ENCODE measurements at places on chromosomes 7 and 10.

GRCh38 chr10:18880530-18880929, 168.1 kb upstream of the MALRD1 start:
- DNase-seq, result peak; percentile 67
- H3K4me3 ChIP-seq, result no peak overlapping the region
- no peak overlapping the region for H3K27ac ChIP-seq

GRCh38 chr7:75055830-75056772, 17.5 kb downstream of the RCC1L start:
- no peaks in the 10 kb centered on the region for H3K4me1 ChIP-seq
- peaks cover 15% of the 10 kb centered on the region for H3K36me3 ChIP-seq
- DNase-seq, result no peak
- no peaks in the 10 kb centered on the region for H3K27me3 ChIP-seq
- no peak overlapping the region for H3K4me3 ChIP-seq

GRCh38 chr10:6162589-6163356, 40.0 kb upstream of the PFKFB3 start:
- H3K4me3 ChIP-seq, result no peak overlapping the region
- peak; percentile 78 for DNase-seq
- H3K27ac ChIP-seq, result no peak overlapping the region

- H3K4me1 ChIP-seq, result peaks cover 6% of the 10 kb centered on the region
- no peaks in the 10 kb centered on the region for H3K36me3 ChIP-seq
- H3K4me3 ChIP-seq, result peak overlapping the region; percentile 60
- no peak overlapping the region for H3K27ac ChIP-seq
- DNase-seq, result peak; percentile 79
Measured at GRCh38 chr10:60732807-60733516, 45.3 kb upstream of the CDK1 start.

DNA sequence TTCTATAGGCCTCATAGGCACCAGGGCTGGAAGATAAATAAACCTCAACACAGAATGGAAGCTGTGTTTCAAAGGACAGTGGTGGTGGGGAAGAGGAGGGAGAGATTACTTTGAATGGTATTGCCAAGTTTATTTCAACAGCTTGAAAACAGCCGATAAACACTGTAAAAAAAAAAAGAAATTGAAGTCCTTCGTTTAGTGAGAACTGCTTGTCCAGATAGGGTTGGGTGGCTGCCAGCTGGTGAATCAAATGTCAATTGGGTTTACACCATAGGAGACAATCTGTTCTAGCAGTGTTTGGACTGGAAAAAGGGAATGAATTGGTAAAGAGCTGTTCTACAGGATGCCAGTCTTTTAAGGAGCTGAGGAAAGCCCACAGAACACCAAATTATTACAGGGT, 254.8 kb downstream of the PHF14 start:
- no peaks in the 10 kb centered on the region for H3K27me3 ChIP-seq
- H3K27ac ChIP-seq, result no peak overlapping the region
- no peak for DNase-seq
- no peak overlapping the region for H3K4me3 ChIP-seq
- H3K36me3 ChIP-seq, result no peaks in the 10 kb centered on the region

GRCh38 chr10:72563327-72563932, 62.4 kb downstream of the MICU1 start:
- peaks cover 2% of the 10 kb centered on the region for H3K36me3 ChIP-seq
- DNase-seq, result no peak
- no peaks in the 10 kb centered on the region for H3K27me3 ChIP-seq
- H3K27ac ChIP-seq, result no peak overlapping the region
- no peak overlapping the region for H3K4me3 ChIP-seq
- no peaks in the 10 kb centered on the region for H3K4me1 ChIP-seq

DNA sequence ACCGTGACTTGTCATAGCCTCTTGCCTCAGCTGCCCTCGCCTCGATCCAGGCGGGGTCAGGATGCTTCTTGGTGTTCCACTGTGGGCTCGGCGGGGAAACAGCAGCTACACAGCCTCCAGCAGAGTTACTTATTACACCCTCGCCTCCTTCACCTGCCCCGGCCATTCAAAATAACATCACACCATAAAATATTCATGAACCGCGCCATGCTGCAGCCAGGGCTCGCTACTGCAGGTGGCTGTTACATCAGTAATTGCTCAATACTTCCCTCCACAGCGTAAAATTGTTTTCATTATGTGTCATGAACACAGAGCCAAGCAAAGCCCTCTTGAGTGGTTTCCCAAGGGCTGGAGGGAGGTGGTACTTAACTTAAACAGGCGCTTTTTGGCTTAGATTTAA, 241.5 kb upstream of the SP8 start:
- H3K27ac ChIP-seq, result no peak overlapping the region
- no peaks in the 10 kb centered on the region for H3K27me3 ChIP-seq
- peak; percentile 36 for DNase-seq
- H3K4me3 ChIP-seq, result no peak overlapping the region
- H3K4me1 ChIP-seq, result peaks cover 2% of the 10 kb centered on the region

DNA sequence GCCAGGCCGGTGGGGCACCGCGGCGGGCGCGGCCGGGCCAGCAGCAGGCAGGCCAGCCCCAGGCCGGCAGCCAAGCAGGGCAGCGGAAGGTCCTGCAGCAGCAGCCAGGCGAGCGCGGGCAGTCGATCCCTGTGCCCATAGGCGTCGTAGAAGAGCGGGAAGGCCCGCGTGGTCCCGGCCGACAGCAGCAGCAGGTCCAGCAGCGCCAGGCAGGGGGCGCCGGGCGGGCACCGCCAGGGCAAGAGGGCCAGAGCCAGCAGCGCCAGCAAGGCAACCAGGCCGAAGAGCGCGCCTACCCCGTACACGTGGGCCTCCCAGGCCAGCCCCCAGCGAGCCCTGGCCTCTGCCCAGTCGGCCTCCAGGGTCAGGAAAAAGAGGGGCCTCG, 8.4 kb upstream of the RBM28 start:
- H3K4me3 ChIP-seq, result no peak overlapping the region
- H3K27me3 ChIP-seq, result peaks cover 14% of the 10 kb centered on the region
- no peak overlapping the region for H3K27ac ChIP-seq
- no peaks in the 10 kb centered on the region for H3K4me1 ChIP-seq
- H3K36me3 ChIP-seq, result no peaks in the 10 kb centered on the region
- DNase-seq, result peak; percentile 89

DNA sequence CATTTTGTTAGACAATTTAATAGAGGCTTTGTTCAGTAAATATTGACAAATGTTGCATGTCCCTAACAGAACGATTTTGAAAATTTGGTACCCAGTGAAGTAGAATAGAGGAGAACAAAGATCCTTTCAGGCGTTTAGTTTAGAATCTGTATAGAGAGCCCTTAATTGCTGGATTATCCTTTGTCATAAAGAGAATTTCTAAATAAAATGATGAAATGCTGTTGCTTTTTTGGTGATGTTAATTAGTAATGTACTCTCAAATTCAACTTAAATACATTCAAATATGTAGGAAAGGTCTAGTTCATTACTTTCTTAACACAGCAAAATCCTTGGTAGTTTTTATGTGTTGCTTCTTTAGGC, 1.2 kb downstream of the LUC7L2 start:
- DNase-seq, result no peak
- no peaks in the 10 kb centered on the region for H3K27me3 ChIP-seq

DNA sequence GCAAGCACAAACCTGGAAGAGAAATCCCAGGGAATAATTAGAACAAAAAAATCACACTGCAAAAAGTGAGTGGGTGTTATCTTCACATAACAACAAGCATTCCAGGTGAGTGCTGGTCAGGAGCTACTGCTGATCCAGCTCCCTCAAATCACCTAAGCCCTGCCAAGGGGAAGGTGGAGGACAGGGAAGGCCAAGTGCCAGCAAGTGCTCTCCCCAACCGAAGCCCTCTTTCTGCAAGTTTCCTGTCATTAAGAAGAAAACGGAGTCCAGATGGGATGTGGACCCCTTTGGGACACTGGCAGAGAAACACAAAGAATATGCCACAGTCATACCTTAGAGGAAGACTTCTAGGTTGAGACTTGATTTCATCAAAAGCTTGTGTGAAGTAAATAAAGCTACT, 933.0 kb upstream of the ZNF722 start:
- no peaks in the 10 kb centered on the region for H3K36me3 ChIP-seq
- no peak overlapping the region for H3K27ac ChIP-seq
- no peaks in the 10 kb centered on the region for H3K4me1 ChIP-seq

DNA sequence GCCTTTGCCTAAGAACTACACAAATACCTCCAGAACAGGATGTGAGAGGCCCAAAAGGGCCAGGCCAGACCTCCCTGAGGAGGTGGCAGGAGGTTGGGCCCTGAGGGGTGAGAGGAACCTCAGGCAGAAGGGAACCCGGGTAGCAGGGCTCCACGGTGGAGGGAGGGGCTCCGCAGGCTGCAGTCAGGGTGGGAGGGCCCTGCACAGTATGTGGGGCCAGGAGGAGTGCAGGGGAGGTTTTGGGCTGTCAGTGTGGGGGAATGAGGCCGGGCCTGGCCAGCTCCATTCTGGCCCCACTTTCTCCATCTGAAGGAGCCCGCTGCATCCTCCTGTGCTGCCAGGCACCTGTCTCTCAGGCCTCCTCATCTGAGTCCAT, 25.9 kb downstream of the DNAJB12 start:
- peak overlapping the region; percentile 32 for H3K27ac ChIP-seq
- no peaks in the 10 kb centered on the region for H3K36me3 ChIP-seq
- H3K4me3 ChIP-seq, result no peak overlapping the region
- H3K27me3 ChIP-seq, result no peaks in the 10 kb centered on the region
- H3K4me1 ChIP-seq, result peaks cover 9% of the 10 kb centered on the region
- DNase-seq, result no peak

DNA sequence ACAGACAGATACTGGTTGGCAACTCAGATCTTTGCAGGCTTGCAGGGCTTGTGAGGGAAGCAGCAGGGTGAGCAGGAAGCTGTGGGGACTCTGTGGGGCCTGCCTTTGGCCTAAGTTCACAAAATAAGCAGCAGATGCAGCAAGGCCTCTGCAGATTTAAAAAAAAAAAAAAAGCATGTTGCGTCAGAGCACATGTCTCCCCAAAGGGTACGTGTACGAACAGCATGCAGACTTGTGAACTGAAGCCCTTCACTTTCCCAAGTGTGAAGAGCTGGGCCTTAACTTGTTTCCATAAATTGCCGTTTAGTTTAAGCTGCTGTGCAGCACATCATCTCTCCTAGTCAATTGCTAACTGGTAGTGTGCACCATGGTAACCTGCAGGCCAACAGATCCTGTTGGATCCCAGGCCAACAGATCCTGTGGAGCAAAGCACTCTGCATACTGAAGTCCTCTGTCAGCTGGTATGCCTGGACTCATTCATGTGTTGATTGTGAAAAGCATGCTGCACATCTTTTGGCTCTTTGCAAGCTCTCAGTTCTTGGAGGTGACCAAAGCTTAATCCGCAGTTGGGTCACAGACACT, 10.8 kb upstream of the XPNPEP1 start:
- H3K27ac ChIP-seq, result no peak overlapping the region
- DNase-seq, result peak; percentile 24
- no peaks in the 10 kb centered on the region for H3K36me3 ChIP-seq
- no peaks in the 10 kb centered on the region for H3K4me1 ChIP-seq
- no peaks in the 10 kb centered on the region for H3K27me3 ChIP-seq
- H3K4me3 ChIP-seq, result no peak overlapping the region

- no peaks in the 10 kb centered on the region for H3K27me3 ChIP-seq
- no peak overlapping the region for H3K27ac ChIP-seq
- no peak overlapping the region for H3K4me3 ChIP-seq
- no peak for DNase-seq
- H3K36me3 ChIP-seq, result no peaks in the 10 kb centered on the region
Measured at GRCh38 chr7:11294218-11294617, 320.5 kb downstream of the PHF14 start.

- H3K27ac ChIP-seq, result no peak overlapping the region
- H3K4me1 ChIP-seq, result no peaks in the 10 kb centered on the region
- no peaks in the 10 kb centered on the region for H3K36me3 ChIP-seq
- DNase-seq, result no peak
Measured at GRCh38 chr7:130090745-130091532, 20.6 kb downstream of the KLHDC10 start.

DNA sequence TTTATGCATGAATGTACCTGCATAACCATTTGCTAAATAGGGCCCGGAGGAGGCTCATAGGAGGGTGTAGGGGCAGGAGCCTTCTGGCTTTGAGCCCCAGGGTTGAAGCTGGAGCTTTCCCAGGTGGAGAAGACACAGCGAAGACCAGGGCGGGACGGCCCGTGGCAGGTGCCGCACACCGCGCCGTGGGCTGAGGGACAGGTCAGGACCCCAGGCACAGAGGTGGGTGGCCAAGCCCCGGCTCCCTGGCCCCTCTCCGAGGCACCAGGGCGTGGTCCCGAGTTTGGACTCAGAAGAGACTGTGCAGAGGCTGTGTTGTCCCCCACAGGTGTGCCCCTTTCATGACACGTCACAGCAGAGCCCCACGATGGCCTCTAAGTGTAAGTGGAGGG, 56.5 kb downstream of the PWWP2B start:
- no peak overlapping the region for H3K4me3 ChIP-seq
- DNase-seq, result no peak
- H3K27me3 ChIP-seq, result no peaks in the 10 kb centered on the region
- H3K36me3 ChIP-seq, result no peaks in the 10 kb centered on the region

DNA sequence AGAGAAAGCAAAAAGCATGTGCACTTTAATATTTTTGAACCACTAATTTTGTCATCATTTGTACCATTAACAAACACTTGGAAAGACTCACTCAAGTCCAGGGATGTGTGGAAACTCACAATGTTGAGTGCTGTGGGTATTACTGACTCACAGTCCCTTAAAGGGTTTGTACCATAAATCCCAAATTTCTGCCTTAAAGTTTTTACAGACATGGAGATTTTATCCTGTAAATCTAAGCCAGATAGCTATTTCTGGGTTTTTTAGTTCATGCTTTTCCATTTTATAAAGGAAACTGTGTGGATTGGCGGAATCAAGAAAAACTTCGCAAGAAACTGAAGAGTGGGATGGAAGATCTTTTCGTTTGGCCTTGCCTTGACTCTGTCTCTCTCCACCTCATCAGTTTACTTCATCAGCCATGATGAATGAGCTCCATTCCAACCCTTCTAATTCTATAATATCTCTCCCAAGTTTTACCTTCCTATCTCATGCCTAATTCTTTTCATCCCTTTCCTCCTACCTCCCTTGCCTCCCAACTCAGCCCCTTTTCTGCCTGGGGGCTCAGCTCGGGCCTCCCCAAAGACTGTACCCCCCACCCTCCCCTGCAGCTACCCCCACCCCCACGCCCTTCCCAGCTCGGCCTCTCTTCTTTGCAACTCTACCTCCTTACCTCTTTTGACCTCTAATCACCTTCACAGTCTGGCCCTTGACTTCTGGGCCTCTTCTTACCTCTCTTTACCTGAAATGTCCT, 218.5 kb upstream of the MKLN1 start:
- H3K4me1 ChIP-seq, result peaks cover 5% of the 10 kb centered on the region
- H3K27me3 ChIP-seq, result no peaks in the 10 kb centered on the region
- H3K36me3 ChIP-seq, result no peaks in the 10 kb centered on the region
- DNase-seq, result no peak
- peak overlapping the region; percentile 10 for H3K4me3 ChIP-seq
- peak overlapping the region; percentile 10 for H3K27ac ChIP-seq

DNA sequence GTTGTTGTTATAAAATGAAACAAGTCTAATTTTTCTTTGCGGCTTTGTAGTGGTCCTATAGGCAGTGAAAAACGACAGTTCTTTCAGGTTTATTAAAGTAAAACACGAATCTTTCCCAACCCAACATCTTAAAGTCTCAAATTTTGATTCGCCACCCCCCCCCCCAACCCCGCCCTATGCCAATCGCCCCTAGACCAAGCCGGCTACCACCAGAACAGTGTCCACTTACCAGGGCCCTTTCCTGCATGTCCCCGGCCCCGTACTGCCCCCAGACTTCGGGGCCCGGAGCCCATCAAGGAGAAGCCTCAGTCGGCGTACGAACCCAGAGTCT, 335 bp upstream of the CHCHD1 start:
- H3K4me3 ChIP-seq, result peak overlapping the region; percentile 56
- H3K27ac ChIP-seq, result peak overlapping the region; percentile 16
- DNase-seq, result no peak
- H3K4me1 ChIP-seq, result peaks cover 1% of the 10 kb centered on the region
- H3K36me3 ChIP-seq, result no peaks in the 10 kb centered on the region

- H3K4me3 ChIP-seq, result no peak overlapping the region
- H3K27me3 ChIP-seq, result no peaks in the 10 kb centered on the region
- H3K4me1 ChIP-seq, result no peaks in the 10 kb centered on the region
- H3K27ac ChIP-seq, result no peak overlapping the region
- DNase-seq, result peak; percentile 13
- no peaks in the 10 kb centered on the region for H3K36me3 ChIP-seq
Measured at GRCh38 chr10:114550756-114551635, 107.1 kb downstream of the ABLIM1 start.

Measured in mesendoderm (in vitro differentiated cells).